Inflammatory macrophage treated with lipopolysaccharide for 4 hours (primary cell): ENCODE measurements at places on chromosomes 13 and 19.
A peak's percentile ranks its signal among the peaks of the same experiment; 100 is the strongest.

- DNase-seq = no peak
Observed at GRCh38 chr13:113077953-113078901, 27.4 kb upstream of the F7 start.

DNA sequence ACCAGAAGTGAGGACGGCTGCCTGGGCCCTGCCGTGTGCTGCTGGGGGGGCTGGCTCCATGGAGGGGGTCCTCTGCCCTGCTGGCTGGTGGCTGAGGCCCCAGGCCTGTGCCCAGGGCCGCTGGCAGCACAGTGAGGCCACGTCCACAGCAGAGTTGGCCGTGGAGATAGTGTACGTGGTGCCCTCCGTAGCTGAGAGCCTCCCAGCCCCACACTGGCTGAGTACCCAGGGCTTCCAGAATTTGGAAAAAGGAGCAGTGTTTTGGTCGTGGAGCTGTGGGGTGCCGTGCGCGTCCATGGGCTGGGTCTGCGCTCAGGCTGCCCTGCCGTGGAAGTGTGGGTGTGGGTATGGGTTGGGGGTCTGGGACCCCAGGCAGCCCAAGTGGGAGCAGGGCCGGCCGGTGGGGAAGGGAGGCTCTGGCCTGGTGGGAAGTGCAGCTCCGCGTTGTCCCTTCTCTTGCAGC lies 5.9 kb downstream of the PTBP1 start:
- no peak for DNase-seq

DNA sequence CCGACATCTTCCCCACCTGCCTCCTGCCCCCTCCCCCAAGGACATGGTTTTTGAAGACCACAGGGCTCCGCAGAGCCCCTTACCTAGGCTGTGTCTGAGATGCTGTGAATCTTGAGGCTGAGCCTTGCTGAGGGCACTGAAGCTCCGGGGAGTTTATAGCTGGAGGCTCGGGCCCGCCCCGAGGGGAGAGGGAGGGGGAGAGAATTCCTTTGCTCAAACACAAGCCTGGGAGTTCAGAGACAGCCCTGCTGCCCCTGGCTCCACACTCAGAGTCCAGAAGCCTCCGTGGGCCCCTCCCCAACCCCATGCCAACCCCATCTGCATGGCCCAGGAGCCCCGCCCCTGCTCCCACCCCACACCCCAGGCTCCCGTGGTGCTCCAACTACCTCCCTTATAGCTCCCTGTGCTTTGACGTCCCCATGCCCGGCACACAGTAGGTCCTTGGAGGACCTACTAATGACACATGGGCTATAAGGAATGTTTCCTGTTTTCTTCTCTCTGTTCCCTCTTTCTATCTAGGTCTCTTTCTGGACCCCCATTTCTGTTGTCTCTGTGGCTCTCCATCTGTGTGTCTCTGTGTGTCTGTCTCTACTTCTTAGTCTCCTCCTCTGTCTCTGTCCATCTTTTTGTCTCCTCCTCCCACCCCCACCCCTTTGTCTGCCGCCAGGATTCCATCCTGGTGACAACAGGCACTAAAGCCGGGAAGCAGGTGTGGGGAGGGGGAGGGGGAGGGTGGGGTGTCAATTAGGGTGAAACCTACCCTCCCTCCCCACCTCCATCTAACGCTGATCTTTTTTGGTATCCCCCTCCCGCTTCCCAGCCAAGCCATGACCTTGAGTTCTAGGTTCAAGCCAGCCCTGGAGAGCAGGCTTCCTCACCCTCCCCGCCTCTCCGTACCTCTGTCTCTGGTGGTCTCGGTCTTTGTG lies at the start of gene TNNT1:
TSS of gene TNNT1 (minus strand) at position 129 of the 926 bp plus-strand sequence. CDS start 2,049 bp downstream, outside the sequence.
- DNase-seq = no peak

DNA sequence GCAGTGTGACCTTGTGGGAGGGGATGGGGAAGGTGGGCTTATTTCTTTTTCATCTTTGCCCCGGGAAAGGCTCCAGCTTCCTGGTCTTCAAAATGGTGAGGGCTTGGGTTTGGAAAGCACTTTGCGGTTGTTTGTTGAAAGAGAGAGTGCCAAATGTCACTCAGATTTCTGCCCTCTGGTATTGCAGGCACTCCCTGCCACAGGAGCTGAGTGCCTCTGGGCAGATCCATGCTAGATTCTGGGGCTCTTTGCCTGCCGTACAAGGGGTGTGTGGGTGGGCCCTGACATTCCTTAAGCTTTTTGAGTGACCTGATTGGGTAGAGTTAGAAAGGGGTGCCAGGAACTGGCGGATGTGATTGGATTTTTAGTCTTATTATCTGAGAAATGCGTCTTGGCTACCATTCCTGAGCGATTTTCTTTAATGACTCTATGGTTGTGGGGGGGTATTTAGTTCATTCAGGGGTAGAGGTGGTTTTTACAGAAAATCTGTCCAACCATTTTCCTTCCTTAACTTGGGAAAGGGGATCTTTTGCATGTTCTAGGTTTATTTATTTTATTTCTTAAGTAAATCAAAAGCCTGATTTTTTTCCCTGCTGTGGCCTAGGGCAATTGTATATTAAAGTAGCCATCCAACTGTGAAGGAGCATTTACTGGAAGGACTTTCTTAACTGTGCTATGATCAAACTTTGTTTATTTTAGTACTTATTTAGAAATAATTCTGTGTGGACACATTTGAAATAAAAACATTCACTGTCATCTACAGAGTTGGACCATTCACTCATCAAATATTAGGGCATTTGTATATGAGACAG lies 3.2 kb downstream of the ARHGAP35 start:
- no peak for DNase-seq

DNA sequence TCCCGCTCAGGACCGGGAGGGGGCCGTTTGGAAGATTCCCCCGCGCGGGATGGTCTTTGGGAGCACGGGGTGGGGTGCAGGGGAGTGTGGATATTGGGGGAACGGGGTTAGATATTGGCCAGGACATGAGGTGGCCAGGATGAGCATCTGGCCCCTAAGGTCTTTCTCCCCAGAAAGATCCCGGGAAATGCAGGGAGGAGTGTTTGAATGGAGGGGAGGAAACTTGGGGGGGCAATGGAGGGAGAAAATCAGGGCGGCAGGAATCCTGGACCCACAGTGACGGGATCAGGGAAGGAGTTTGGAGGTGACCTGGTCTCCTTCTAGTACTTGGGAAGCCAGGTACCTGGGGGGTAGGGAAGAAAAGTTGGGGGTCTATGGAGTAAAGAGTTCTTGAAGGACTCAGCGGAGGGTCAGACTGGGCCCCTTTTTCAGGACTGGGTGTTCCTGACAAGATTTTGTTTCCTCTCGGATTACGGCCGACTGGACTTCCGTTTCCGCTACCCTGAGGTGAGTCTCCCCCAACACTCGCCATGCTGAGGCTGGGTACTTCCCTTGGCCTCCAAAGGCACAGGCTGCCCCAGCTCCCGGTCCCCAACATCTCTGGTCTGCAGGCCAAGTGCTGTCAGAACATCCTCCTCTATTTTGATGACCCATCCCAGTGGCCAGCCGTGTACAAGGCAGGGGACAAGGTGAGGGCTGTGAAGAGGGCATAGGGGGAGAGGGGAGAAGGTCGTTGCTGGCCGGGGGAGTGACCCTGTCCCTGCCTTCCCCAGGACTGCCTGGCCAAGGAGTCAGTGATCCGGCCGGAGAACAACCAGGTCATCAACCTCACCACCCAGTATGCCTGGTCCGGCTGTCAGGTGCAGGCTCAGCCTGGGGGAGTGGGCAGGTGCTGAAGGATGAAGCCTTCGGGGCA lies 989 bp downstream of the TMEM145 start:
- DNase-seq = no peak

DNA sequence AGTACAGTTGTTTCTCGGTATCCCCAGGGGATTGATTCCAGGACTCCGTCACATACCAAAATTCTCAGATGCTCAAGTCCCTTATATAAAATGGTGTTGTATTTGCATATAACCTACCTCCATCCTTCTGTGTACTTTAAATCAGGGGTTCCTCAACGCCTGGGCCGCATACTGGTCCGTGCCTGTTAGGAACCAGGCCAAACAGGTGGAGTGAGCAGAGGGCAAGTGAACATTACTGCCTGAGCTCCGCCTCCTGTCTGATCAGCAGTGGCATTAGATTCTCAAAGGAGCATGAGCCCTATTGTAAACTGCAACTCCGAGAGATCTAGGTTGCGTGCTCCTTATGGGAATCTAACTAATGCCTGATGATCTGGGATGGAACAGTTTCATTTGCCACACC lies 42.2 kb upstream of the KCTD4 start:
- DNase-seq = no peak

GRCh38 chr19:20661150-20661819 lies at the start of gene ZNF626:
ZNF626 (minus strand) TSS chr19:20661571; CDS start chr19:20661446, 125 bp downstream.
- DNase-seq = peak; percentile 81

- peak; percentile 48 for DNase-seq
Observed at GRCh38 chr19:45250832-45251451, at the start of gene MARK4. MARK4 (plus strand) TSS chr19:45251271; CDS start chr19:45251589, 318 bp downstream.

DNA sequence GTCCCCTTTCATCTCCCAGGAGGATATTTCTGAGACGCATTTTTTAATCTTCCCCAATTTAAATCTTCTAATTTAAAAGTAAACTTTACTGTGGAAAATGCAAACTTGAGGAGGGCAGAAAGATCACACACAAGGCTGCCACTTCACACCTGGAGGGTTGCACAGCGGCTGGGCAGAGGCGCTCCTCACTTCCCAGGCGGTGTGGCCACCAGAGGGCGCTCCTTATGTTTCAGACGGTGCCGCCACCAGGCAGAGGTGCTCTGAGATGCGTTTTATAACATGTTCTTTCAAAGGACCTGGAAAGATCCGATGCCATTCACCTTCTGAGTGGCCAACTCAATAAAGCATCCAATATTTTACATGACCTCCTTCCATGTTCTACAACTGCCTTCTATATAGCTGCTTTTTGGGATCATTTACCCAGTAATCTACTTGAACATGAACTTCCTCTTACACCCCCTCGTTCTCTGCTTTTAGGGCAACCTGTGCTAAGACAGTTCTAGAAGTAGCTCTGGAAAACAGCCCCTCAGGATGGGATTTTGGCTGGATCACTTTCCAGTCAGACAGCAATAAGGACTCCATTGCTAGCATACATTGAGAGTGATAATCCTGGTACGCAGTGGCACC lies 14.8 kb upstream of the MTUS2 start:
- DNase-seq = no peak

DNA sequence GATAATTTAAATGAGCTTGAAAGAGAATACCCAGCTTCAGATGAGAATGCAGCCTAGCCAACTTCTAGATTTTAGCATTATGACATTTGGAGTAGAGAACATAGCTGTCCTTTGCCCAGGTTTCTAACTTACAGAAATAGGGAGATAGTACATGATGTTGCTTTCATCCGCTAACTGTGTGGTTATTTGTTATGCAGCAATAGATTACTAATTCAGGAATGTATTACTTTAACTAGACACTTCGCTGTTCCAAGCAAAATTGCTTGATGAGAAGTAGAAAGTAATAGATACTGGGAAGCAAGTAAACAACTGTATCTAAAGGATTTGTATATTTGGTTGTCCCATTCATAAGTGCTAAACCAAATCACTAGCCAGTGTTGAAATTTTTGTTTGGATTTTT lies 790.9 kb upstream of the PRR20A start:
- no peak for DNase-seq

- no peak for DNase-seq
Observed at GRCh38 chr19:5121266-5122120, 152.6 kb downstream of the KDM4B start.

GRCh38 chr13:23554000-23554399 lies 16.2 kb upstream of the TNFRSF19 start:
- DNase-seq = no peak

DNA sequence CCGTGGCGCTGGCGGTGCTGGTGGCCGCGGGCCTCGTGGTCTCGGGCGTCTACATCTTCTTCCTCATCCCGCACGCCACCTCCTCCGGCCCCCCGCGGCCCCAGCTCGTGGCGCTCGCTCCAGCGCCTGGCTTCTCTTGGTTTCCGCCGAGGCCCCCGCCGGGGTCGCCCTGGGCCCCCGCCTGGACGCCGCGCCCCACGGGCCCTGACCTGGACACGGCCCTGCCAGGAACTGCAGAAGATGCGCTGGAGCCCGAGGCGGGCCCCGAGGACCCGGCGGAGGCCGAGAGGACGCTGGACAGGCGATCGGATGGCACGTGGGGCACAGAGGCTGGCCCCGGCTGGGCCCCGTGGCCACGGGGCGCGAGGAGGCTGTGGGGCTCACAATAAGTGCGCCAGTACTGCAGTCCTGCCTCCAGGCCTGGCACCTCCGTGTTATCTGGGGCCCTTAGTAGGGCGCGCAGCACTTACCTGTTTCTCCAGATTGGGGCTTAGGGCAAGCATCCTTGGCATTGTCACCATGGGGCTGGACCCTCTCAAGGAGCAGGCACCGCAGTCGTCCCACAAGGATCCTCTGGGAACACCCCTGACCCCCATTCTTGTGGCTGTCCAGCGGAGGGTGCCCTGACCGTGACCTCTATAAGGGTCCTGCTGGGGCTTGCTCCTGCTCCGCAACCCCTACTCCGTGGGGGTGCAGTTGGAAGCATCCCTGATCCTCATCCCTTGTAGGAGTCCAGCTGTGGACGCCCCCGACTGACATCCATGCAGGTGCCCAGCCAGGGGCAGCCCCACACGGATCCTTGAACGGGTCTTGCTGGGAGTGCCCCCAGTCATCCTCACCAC lies 1.5 kb downstream of the RNF225 start:
- DNase-seq = no peak

- DNase-seq = peak; percentile 25
Observed at GRCh38 chr19:14497228-14497921, 1.4 kb upstream of the GIPC1 start.

DNA sequence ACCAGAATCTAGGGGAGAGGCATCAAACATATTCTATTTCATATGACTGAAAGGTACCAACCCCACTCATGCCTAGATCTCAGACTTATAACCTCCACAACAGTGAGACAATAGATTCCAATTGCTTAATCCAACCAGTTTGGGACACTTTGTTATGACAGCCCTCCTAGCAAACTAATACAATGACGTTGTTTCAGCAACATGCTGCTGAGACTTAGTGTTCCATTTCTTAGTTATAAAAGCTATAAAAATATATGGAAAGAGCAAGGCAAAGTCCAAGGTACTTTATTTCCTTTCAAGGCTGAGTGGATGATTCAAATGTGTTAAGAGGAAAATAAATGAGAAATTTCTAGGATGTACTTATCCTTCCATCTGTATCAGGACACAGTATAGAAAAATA lies 352.0 kb downstream of the FGF14 start:
- no peak for DNase-seq
